Globus pallidus (tissue), 1 donor: ENCODE measurements at places on chromosomes 7 and 10.

DNA sequence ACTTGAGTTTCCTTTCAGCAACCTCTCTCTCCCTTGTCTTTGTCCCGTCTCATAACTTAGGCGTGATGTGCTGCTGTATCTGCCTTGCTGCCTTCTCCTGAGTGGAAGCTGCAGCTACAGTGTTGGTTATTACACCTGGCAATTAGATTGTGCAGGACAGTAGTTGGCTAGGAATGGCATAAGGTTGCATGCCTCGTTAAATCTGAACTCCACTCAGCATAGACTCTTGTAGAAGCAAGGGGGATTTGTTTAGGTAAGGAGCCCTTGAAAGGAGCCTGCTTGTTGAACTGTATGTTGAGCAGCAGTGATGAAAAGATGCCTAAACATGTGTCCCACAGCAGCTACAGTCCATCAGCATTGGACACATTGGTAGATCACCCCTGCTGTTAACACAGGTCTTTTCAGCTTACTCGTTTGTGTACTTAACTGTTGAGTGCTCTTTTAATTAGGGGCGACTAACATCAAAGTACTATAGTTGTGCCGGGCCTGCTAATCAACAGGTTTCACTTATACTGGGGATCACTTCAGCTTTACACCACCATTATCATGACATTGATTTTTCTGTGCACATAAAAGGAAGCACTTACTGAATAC lies 225.0 kb downstream of the AUTS2 start:
- DNase-seq = no peak

DNA sequence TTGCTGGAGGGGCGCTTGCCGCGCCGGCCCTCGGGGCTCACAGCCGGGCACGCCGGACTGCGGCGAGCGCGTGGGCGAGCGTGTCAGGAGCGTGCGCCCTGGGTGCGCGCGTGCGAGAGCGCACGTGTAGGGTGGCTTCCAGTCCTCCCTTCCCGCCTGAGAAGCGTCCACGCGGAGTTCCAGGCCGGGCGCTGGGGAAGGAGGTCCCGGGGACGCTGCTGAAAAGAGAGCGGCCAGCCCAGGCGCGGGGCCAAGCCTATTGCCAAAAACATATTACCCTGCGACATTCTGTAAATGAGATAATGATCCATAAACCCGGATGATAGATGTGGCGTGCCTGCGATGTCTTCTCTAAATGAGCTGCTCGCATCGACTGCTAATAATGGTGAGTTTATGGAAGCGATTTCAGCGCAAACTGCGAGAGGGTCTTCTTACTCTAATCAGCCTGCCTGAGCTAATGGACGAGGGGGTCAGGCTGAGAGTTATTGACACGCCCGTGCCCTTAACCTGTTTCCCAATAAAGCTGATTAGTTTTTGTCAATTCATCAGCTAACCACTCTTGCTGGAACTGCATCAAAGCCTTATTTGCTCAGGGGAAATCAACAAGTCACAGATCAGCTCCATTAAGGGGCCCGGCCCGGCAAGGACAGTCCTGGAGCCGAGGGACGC lies 8.0 kb upstream of the MNX1 start:
- no peak for DNase-seq

DNA sequence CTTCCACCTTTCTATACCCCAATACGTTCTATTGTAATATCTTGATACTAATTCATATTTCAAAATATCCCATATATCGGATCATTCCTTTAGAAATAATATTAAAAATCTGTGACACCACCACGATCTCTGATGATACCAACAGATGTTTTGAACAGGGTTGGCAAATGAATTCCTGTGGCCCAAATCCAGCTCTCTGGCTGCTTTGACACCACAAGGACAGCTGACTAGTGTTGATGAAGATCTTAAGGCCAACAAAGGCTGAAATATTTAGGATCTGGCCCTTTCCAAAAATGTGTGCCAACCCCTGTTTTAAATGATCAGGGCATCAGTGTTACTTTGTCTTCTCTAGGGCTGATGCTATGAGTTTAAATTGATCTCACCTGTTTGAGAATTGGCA lies 380.7 kb upstream of the PFKP start:
- no peak for DNase-seq

DNA sequence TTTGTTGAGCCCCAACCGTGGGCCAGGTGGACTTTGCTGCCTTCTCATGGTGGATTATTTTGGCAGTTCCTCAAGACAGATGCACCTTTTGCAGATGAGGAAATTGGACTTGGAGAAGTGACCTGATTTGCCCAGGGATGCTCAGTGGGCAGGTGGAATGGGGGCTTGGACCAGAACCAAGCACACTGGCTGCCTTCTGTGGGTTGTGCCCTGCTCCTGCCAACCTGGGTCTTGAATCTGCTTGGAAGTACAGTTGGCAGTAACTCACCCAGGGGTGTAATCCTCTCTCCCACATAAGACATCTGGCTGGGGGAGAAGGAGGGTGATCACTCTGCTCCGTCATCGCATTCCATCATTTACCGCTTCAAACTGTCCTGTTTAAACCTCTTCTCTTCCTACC lies 110.5 kb upstream of the GPR26 start:
- DNase-seq = no peak

DNA sequence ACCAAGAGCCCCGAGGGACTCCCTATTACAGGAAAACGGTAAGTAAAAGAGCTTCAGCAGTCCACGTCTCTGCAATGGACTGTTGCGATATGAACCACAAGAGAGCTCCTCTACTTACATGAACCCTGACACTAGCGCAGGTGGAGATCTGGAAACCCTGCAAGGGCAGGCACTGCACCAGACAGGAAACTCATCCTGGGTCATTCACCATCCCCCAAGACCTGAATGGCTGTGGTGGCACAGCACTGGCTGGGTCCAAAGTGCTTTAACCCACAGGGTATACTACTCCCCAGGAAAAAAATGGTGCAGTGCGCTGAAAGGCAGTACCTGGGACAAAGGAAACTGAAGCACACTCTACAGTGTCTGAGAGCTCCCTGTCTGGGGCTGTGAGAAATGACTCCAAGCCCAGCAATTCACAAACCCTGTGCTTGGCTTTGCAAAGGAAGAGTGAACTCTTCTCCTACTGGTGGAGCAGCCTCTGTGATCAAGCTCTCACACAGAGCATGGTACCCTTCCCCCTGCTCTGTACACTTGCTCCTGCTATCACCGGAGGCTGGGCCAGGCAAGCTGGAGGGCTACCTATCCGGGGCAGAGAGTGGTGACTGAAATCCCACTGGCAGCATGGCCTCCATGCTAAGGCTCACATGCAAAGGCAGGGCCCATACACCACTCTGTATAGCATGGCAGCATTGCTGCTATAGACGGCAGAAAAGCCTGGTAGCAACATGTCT lies 44.9 kb downstream of the HIBADH start:
- no peak for DNase-seq

- DNase-seq = no peak
These were observed 26.1 kb downstream of the IL15RA start for GRCh38 chr10:5951167-5951711.

GRCh38 chr7:18401757-18402156 lies 93.8 kb upstream of the HDAC9 start:
- no peak for DNase-seq

- DNase-seq = no peak
These were observed 32.4 kb downstream of the ACTA2 start for GRCh38 chr10:88920198-88920597.

DNA sequence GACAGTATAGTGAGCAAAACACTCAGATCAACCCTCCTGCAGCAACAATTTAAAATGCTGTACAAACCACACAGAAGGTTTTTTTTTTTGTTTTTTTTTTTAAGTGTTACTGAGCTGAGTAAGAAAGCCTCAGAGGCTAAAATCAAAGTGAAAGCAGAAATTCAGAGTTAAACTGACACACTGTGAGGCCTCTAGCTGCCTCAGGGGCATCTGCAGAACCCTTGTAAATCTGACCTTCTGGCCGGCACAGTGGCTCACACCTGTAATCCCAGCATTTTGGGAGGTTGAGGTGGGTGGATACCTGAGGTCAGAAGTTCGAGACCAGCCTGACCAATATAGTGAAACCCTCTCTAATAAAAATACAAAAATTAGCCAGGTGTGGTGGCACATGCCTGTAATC lies 7.4 kb upstream of the GNA12 start:
- DNase-seq = no peak
